H1 (cell line): ENCODE measurements at places on chromosomes 7 and 10. TPM values are rescaled to one million over a fixed set of nuclear protein-coding genes. Genes with fewer than 3 reads are reported as not detected.

- DNase-seq, result no peak
- H3K4me3 ChIP-seq, result no peak overlapping the region
- H3K27me3 ChIP-seq, result no peaks in the 10 kb centered on the region
- no peaks in the 10 kb centered on the region for H3K4me1 ChIP-seq
- H3K27ac ChIP-seq, result no peak overlapping the region
These were observed 370.4 kb downstream of the TNS3 start for GRCh38 chr7:47211519-47211973.

DNA sequence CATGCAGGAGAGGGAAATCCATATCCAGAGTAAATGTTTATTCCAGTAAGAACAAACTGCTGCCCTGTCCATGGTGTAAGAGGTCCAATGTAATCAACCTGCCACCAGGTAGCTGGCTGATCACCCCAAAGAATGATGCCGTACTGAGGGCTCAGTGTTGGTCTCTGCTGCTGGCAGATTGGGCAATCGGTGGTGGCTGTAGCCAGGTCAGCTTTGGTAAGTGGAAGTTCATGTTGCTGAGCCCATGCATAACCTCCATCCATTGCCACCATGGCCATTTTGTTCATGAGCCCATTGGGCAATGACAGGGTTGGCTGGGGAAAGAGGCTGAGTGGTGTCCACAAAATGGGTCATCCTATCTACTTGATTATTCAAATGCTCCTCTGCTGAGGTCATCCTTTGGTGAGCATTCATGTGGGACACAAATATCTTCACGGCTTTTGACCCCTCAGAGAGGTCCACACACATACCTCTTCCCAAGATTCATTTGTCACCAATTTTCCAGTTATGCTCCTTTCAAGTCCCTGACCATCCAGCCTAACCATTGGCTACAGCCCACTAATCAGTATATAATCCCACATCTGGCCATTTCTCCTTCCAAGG, 23.3 kb upstream of the PAPSS2 start:
- no peak for DNase-seq
- no peaks in the 10 kb centered on the region for H3K36me3 ChIP-seq
- H3K27me3 ChIP-seq, result no peaks in the 10 kb centered on the region
- H3K4me3 ChIP-seq, result no peak overlapping the region

Gene INSYN2A
- total RNA-seq, result 0.19 TPM in 2 replicates

GRCh38 chr10:35492386-35493195, 112.5 kb upstream of the GJD4 start:
- no peaks in the 10 kb centered on the region for H3K27me3 ChIP-seq
- H3K4me1 ChIP-seq, result peaks cover 9% of the 10 kb centered on the region
- no peak overlapping the region for H3K4me3 ChIP-seq
- H3K27ac ChIP-seq, result no peak overlapping the region; the same call in 1 of the 2 replicates
- H3K36me3 ChIP-seq, result no peaks in the 10 kb centered on the region

Gene GCK
- 4.1 and 4.9 TPM in 2 replicates for total RNA-seq

- H3K36me3 ChIP-seq, result no peaks in the 10 kb centered on the region
- no peaks in the 10 kb centered on the region for H3K27me3 ChIP-seq
- no peak overlapping the region for H3K4me3 ChIP-seq
- H3K27ac ChIP-seq, result peak overlapping the region; percentile 86
- DNase-seq, result no peak
- H3K4me1 ChIP-seq, result no peaks in the 10 kb centered on the region
These were observed 269.1 kb downstream of the PTPRN2 start for GRCh38 chr7:158318511-158318913.

DNA sequence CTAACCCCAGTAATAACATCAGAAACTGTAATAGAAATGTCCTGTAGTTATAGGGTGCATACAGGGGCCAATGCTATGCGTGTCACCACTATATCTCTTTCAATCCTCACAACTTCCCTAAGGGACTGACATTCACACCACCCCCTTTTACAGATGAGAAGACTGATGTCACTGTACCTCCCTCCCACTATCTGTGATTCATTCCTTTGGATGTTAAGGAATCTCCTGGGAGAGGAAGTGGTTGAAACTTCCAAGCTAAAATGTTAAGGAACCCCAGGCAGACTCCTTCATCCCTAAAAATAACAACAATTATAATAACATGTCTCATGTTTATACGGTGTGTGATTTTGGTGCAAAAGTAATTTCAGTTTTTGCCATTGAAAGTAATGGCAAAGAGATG, 5.4 kb downstream of the COL13A1 start:
- peaks cover 25% of the 10 kb centered on the region for H3K27me3 ChIP-seq
- no peaks in the 10 kb centered on the region for H3K4me1 ChIP-seq
- H3K36me3 ChIP-seq, result no peaks in the 10 kb centered on the region
- no peak overlapping the region for H3K4me3 ChIP-seq
- H3K27ac ChIP-seq, result no peak overlapping the region

- H3K4me3 ChIP-seq, result no peak overlapping the region
- peak; percentile 6 for DNase-seq
- peaks cover 2% of the 10 kb centered on the region for H3K4me1 ChIP-seq
- no peak overlapping the region for H3K27ac ChIP-seq
- peaks cover 12% of the 10 kb centered on the region for H3K27me3 ChIP-seq
These were observed 3.4 kb downstream of the ADRA2A start for GRCh38 chr10:111080224-111080623.

GRCh38 chr7:108308903-108309302, 147.3 kb downstream of the NRCAM start:
- no peak overlapping the region for H3K27ac ChIP-seq
- H3K4me3 ChIP-seq, result no peak overlapping the region
- H3K36me3 ChIP-seq, result no peaks in the 10 kb centered on the region
- H3K27me3 ChIP-seq, result no peaks in the 10 kb centered on the region

Gene FKBP6
- 0.19 TPM in 1 of 2 replicates, not detected in the other for total RNA-seq

GRCh38 chr10:60335708-60336107, 54.0 kb downstream of the ANK3 start:
- H3K27ac ChIP-seq, result no peak overlapping the region

DNA sequence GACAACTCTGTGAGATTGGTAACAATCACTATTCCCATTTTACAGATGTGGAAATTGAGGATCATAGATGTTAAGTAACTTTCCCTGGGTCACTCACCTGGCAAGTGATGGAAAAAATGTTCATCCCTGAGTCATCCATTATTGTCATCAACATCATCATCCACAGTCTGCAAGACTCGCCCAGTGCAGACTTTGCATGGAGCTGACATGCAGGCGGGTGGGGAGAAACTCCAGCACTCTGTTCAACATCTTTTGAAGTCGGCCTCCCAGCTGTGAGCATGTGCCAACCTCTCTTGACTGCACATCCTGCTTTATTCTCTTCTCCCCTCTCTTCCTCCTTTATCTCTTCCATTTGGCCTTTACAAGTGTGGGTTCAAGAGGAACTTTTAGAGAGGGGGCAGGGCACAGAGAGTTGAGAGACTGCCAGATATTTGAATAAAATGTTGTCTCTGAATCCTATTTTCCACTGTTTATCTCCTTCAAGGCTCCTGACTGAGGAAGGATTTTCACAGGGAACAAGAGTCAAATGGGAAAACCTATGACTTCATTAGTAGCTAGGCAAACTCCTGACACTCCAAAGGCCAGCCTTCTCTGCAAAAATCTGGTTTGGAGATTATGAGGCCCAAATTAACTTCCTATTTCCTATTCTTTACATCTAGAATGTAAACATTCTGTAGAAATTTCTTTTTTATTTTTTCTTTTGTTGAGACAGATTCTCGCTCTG, 283.7 kb upstream of the PODXL start:
- H3K4me3 ChIP-seq, result no peak overlapping the region
- no peaks in the 10 kb centered on the region for H3K4me1 ChIP-seq
- no peaks in the 10 kb centered on the region for H3K27me3 ChIP-seq
- H3K36me3 ChIP-seq, result no peaks in the 10 kb centered on the region
- no peak overlapping the region for H3K27ac ChIP-seq

- DNase-seq, result no peak
- no peak overlapping the region for H3K4me3 ChIP-seq
- H3K27me3 ChIP-seq, result no peaks in the 10 kb centered on the region
- H3K36me3 ChIP-seq, result peaks cover 95% of the 10 kb centered on the region
- H3K27ac ChIP-seq, result no peak overlapping the region; the same call in 1 of the 2 replicates
- H3K4me1 ChIP-seq, result no peaks in the 10 kb centered on the region
These were observed 31.8 kb downstream of the CCAR1 start for GRCh38 chr10:68752711-68753350.

DNA sequence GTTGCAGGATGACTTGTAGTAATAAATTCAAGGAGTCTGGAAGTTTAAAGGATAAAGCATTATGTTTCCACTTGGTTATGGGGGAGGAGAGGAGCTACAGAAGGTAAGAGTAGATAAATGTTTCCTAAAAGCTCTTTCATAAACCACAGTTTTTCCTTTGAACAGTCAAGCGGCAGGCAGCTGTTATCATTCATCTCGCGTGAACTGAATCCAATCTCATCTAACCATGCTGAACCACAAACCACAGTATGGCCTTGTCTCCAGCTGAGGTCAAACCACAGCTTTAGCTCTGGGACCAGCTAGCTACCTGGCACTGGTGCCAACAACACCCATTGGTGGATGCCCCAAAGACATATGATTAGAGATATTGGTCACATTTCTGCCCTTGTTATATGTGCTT, 63.3 kb downstream of the NOC3L start:
- no peak overlapping the region for H3K27ac ChIP-seq
- no peaks in the 10 kb centered on the region for H3K27me3 ChIP-seq
- no peaks in the 10 kb centered on the region for H3K4me1 ChIP-seq
- H3K36me3 ChIP-seq, result no peaks in the 10 kb centered on the region

Gene KCP
- 1.8 and 2.0 TPM in 2 replicates for total RNA-seq

- no peak for DNase-seq
- no peak overlapping the region for H3K27ac ChIP-seq
- H3K27me3 ChIP-seq, result no peaks in the 10 kb centered on the region
- no peaks in the 10 kb centered on the region for H3K36me3 ChIP-seq
These were observed 55.7 kb upstream of the JCAD start for GRCh38 chr10:30114881-30115625.

- H3K27ac ChIP-seq, result no peak overlapping the region
- H3K27me3 ChIP-seq, result no peaks in the 10 kb centered on the region
- no peaks in the 10 kb centered on the region for H3K36me3 ChIP-seq
- no peaks in the 10 kb centered on the region for H3K4me1 ChIP-seq
These were observed 242.4 kb upstream of the GLI3 start for GRCh38 chr7:42479452-42479815.

DNA sequence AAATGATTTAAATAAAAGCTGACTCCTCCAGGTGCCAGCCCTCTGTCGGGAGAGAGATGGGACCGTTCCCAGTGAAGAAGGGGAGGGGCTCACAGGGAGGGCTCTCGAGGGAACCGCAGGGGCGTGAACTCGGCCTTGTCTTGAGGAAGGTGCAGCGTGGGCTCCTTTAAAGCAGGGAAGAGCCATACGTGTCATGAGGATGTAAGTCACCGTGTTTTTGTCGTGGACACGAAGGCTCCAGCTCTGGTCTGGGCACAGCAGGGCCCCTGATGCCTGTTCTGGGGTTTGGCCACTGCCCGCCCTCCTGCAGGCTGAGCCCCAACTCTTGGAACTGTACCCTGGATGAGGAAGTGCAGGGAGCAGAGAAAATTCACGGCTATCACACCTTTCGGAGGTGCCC, 45.0 kb downstream of the JAKMIP3 start:
- no peaks in the 10 kb centered on the region for H3K36me3 ChIP-seq
- H3K27ac ChIP-seq, result no peak overlapping the region
- no peak for DNase-seq
- H3K4me1 ChIP-seq, result no peaks in the 10 kb centered on the region
- no peak overlapping the region for H3K4me3 ChIP-seq
- H3K27me3 ChIP-seq, result no peaks in the 10 kb centered on the region

- DNase-seq, result no peak
- no peaks in the 10 kb centered on the region for H3K36me3 ChIP-seq
- no peaks in the 10 kb centered on the region for H3K4me1 ChIP-seq
These were observed 337.8 kb downstream of the NRG3 start for GRCh38 chr10:82212753-82213152.

GRCh38 chr7:43749383-43749940, 9.0 kb upstream of the BLVRA start:
- no peak overlapping the region for H3K4me3 ChIP-seq
- H3K27ac ChIP-seq, result no peak overlapping the region
- H3K4me1 ChIP-seq, result 0 out of 2 replicates have a peak, but pooled peaks cover 2% of the 10 kb centered on the region
- no peaks in the 10 kb centered on the region for H3K27me3 ChIP-seq
- no peak for DNase-seq

Gene OPALIN
- not detected in 2 replicates for total RNA-seq

Gene HOXA1
- not detected in 2 replicates for total RNA-seq

DNA sequence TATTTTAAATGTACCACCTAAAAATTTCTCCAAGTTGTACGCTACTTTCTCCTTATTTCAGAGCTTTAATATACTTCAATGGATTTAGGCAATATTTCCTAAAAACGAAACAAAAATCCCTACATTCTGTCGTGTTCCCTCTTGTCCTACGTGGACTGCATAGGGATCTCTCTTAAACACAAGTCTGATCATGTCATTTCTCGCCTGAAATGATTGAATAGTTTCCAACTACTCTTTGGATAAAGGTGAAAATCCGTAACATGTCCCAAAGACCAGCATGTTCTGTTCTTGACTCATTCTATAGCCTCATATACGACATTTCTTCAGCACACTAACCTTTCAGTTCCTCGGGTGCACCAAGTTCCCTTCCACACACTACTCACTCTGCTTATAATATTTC, 17.7 kb upstream of the TPK1 start:
- no peaks in the 10 kb centered on the region for H3K4me1 ChIP-seq
- DNase-seq, result no peak
- no peak overlapping the region for H3K27ac ChIP-seq

DNA sequence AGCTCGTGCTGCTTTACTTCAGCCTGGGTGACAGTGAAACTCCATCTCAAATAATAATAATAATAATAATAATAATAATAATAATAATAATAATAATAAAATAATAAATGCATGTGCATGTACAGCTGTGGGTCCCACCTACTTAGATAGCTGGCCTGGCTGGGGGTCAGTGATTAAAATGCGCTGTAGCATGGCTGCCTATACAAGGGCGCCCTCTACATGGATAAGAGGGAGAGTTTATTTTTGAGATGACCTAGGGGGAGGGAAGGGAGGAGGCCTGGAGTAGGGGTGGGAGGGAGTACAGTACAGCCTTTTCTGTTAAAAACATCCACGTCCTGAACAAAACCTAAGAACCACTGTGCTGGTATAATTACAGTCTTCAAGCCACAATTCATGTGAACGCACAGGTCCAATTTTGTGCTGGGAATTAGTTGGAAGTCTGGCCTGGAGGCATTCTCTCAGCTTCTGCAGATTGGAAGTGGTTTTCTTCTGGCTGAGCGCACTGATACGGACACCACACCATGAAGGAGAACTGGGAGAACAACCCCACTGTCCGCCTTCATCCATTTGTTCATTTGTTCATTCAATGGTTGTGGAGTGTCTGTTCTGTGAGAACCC, 146.5 kb downstream of the TMEM178B start:
- H3K4me3 ChIP-seq, result no peak overlapping the region
- no peaks in the 10 kb centered on the region for H3K27me3 ChIP-seq
- no peak overlapping the region for H3K27ac ChIP-seq

Gene MRPS16
- total RNA-seq, result 125 TPM in 2 replicates

Gene TBXAS1
- 1.1 and 2.1 TPM in 2 replicates for total RNA-seq

DNA sequence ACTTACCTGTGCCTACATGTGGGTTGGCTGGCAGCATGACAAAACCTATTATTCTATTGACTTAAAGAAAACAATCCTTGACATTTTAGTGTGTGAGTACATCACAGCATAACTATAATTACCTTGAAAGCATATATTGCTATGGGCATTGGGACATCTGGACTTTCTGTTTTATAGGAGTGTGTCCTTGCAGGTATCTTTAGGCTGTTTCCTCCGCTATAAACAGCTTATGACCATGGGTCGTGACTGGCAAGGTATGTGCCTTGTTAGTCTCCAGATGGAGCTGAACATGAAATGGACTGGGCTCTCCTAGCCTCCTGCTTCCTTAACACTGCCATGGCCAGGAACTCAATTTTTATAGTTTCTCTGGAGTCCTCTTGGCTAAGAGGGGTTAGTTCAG, 317.4 kb upstream of the COBL start:
- no peaks in the 10 kb centered on the region for H3K27me3 ChIP-seq
- H3K27ac ChIP-seq, result no peak overlapping the region
- no peak overlapping the region for H3K4me3 ChIP-seq
- no peak for DNase-seq
- no peaks in the 10 kb centered on the region for H3K36me3 ChIP-seq

Gene INA
- 17.4 and 18.1 TPM in 2 replicates for total RNA-seq
